ENCODE measurements at places on chromosomes 5 and 9. TPM values are rescaled to one million over a fixed set of nuclear protein-coding genes. Genes with fewer than 3 reads are reported as not detected.

DNA sequence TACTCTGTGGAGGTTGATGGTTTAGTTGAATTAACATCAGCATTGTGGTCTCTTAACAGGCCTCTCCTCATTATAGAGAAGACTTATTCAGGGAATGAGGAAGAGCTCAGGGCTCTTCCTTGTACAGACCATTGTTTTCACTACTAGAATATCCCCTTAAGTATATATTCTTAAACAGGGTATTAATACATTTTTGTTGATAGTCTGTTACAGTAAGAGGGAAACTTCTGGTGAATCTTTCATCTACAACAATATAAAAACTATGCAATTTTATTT, 330.7 kb downstream of the ADGRV1 start:
- no peak for DNase-seq

- DNase-seq = no peak
These were observed 20.6 kb upstream of the PTGES start for GRCh38 chr9:129773262-129774048.

DNA sequence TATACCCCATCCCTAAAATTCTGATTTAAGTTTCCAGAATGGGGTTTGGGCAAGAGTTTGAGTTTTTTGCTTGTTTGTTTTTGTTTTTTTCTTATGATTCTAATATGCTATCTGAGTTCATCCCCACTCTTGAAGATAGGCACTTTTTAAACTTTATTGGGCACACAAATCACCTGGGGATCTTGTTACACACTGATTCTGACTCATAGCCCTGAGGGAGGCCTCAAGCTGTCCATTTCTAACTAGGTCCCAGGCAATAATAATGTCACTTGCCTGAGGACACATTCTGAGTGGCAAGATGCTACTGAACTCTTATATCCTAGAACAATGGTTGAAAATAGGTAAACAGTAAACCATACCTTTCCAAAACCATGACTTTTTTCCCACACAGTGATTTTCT, 22.8 kb upstream of the ABLIM3 start:
- no peak for DNase-seq

GRCh38 chr9:81980568-81980967, 8.0 kb upstream of the SPATA31D1 start:
- DNase-seq = no peak

GRCh38 chr9:76013809-76014208, 123.3 kb downstream of the PCSK5 start:
- no peak for DNase-seq

DNA sequence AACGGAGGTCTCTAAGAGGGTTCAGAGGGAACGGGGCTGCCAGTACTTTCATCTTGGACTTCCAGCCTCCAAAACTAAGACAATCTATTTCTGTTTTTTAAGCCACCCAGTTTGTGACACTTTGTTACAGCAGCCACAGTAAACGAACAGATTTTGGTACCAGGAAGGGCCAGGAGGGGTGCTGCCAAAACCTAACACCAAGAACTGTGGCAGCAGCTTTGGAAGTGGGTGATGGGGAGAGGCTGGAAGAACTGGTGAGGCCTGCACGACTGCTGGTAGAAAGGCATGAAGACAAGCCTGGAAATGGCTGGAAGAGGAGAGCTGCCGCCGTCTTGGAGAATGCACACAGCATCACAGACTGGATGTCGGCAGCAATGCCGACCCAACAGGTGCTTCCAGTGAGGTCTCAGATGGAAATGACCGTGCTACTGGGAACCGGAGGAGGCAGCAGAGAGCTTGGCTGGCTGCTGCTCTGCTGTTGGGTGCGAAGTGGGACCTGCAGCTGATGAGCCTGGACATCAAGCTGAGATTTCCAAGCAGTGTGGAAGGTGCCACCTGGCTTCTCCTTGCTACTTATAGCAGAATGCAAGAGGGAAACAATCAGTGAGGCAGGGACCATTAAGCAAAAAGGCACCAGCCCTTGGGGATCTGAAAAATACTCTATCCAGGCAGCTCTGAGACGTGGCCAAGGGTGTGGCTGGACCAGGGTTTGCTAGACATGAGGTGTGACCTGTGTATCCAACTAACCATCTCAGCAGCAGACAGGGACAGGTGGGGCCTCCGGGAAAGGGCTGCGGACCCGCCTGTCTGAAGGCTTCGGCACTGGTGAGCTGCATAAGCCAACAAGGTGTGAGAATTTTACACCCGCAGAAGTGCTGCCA, 4.7 kb upstream of the TMEM210 start:
- DNase-seq = peak; percentile 70

GRCh38 chr5:169805527-169805934, 168.5 kb downstream of the DOCK2 start:
- DNase-seq = no peak

DNA sequence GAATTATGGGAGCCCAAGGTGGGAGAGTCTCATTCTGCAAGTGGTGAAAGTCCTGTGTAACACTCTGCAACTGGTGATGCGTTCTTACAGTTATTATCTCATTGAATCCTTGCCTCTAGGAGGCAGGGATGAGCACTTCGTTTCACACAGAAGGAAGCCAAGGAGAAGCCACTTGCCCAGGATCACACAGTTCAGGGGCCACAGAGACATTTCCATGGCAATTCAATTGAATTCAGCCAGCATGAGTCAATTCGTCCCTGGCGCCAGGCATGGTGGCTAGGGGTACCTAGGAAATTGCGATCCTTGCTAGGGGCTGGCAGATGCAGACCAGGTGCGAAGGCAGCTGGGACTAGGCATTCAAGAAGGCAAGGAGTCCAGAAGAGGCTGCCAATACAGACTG, 26.2 kb downstream of the LHX2 start:
- DNase-seq = no peak

DNA sequence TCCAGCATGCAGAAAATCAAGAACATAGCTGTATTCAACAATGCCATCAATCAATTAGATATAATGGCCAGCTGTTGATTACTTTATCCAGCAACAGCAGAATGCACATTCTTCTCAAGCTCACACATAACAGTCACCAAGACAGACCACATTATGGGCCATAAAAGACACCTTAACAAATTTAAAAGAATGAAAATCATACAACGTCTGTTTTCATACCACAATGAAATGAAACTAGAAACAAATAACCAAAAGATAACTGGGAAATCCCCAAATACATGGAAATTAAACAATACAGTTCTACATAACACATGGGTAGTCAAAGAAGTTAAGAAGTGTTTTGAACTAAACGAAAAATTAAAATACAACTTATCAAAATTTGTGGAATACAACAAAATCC, 130.9 kb upstream of the GNA14 start:
- DNase-seq = no peak

DNA sequence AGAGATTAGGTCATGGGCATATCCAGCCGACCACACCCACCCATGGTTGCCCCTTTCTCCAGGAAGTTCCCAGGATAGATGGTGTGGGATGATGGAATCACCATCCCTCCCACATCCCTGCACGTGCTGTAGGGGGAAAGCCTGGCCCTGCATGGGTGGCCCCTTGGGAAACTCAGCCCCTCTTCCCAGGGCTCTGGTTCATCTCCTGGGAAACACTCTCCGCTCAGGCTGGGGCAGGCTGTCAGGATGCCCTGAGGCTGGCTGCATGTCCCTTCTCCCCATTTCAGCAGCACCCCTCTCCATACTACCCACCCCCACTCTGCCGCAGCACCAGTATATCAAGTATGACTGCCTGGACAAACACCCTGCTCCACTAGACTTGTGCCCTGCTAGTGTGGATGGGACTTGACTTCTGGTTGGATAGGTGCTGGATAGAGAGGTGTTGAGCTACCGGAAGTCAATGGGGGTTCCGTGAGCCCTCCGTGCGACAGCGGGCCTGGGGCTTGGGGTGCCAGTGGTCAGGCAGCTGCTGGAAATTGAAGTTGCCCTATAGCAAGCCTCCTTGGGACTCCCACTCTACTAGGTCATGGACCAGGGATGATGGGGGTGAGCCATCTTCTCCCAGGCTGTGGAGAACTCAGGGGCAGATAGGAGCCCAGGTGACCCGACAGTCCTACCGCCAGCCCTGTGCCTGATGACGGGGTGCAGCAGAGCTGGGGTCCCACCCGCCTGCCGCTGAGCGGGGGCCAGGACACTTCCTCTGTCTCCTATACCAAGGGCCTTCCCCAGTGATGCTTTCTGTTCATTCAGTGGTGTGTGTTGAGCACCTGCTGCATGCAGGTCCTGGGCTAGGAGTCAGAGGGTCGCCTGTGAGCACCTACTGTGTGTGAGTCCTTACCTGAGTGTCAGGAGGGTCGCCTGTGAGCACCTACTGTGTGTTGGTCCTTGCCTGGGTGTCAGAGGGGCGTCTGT, 69.4 kb upstream of the COL5A1 start:
- DNase-seq = no peak

GRCh38 chr9:128007566-128008138, 26.9 kb upstream of the EEIG1 start:
- peak; percentile 95 for DNase-seq

- DNase-seq = no peak
These were observed 41.9 kb downstream of the VAV2 start for GRCh38 chr9:133950192-133950591.

DNA sequence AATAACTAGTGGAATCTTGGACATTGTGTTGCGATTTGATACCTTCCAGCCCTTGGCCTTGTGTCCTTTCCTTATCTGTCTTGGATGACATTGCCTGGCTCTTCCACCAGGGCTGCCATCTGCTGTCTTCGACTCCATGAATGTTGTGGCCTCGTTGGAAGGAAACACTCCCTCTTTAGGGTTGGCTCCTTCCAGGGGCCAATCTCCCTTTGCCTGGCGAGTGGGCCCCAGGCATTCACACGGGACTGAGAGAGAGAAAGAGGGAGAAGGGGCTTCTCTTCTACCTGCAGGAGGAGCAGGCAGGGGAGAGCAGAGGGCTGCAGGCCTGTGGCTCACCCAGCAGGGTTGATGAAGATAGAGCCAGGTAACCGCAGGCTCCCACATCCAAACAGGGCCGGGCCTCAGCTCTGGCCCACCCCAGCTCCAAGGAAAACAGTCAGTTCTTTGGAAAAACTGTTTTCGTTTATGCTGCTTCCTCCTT, 31.3 kb downstream of the FGF1 start:
- DNase-seq = no peak

- no peak for DNase-seq
These were observed 351 bp downstream of the TRIO start for GRCh38 chr5:14143546-14143840.

DNA sequence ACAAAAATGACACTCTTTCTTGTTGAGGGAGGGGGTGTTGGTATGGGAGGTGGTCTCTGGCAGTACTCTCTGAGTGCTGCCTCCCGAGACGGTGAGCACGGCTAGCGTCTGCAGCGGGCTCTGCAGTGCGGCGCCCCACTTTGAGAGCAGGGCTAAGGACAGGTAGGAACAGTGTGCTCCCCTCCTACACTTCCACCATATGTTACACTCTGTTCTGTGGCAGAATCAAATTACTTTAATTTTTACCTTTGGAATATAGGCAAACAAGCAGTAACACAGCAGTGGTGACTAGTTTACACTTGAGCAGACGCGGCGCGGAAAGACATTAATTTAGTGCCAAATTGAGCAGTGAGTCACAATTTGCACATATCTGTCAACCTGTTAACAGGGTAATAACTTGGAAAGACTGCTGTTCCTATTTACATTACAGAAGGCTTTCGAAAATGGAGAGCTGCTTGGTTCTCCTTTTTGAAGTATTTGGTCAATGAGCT, 136.3 kb downstream of the MED27 start:
- DNase-seq = no peak

DNA sequence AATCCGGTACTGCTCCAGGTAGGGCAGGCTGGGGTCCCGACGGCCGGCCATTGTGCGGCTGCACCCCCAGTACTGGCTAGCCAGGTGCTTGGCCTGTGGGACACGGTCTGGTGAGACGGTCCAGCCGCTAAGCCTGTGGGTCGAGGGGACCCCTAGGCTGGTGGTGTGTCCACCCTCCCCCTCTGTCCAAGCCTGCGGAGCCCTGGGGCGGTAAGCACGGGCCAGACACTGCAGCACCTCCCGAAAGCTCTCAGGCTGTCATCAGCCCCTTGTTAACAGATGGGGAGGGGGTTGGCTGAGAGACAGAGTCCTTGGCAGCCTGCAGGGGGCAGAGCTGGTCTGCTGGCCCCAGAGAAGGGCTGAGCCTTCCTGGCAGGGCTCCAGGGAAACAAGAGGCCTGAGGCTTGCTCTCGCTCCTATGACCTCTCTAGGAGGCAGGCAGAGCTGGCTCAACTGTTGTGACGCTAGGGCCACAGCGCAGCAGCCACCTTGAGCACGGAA, 11.8 kb upstream of the MRNIP start:
- DNase-seq = peak; percentile 66

The TMOD1 gene
- total RNA-seq = 5.2 TPM

The FAM81B gene
- not detected for total RNA-seq

The SERF1A gene
- 5.4 TPM for total RNA-seq

The SLC23A1 gene
- total RNA-seq = not detected

The CCL19 gene
- not detected for total RNA-seq

The PCDHB16 gene
- total RNA-seq = 0.17 TPM

The FAM170A gene
- total RNA-seq = not detected

The LCN15 gene
- 0.05 TPM for total RNA-seq

The TICAM2 gene
- total RNA-seq = 0.93 TPM
